ENCODE measurements at places on chromosomes 5 and 9. TPM values are rescaled to one million over a fixed set of nuclear protein-coding genes. Genes with fewer than 3 reads are reported as not detected.
A peak's percentile ranks its signal among the peaks of the same experiment; 100 is the strongest.

DNA sequence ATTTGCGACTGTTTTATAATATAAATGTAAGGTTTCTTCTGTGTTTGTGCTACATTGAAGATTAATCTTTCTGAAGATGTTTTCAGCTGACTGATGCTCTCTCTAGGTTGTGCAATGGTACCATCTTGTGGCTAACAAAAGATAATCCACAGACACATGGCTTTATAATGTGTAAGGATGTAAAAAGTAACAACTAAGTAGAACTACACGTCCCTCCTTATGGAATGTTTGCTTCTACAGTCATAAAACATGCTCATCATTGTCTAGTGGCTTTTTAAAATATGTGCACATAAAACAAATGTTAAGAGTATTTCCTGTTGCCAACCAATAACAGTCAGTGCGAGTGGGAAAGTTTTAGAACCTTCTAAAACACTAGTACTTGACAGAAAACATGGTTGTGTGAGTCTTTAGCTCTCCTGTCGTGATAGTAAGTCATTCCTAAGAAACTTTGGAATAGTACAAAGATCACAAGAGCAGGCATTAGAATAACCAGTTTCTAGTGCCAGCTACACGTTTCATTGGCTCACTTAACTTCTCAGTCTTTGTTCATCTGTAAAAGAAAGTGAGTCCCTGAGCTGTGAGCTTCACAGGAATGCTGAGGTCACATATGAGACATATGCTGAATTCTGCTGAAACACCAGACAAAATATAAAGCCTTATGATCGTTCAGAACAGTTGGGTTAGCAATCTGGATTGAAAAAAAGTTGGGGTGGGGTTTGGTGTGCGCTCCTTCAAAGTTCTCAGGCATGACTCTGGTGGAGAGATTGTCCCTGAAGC is 75.7 kb upstream of the GLIS3 start:
- DNase-seq, result no peak

Gene PCDHGA3
- 0.22 TPM for total RNA-seq

DNA sequence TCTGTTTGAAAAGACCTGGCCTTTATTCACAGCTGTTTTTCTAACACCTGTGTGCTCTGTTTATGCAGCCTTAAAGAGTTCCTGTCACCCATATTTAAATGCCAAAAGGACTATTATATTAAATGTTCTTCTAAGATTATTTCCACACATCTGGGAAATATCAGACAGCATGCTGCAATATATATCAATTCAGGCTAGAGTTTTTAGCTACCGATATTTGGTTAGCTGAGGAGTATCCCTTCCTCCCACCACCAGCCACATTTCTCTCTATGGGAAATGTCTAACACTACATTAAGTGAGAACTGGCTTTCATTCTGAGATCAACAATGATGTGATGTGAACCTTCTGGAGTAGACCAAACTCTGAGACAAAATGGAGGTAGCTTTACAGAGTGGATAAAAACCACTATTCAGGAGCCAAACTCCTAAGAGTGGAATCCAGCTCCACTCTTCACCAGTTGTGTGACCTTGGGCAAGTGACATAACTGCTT is 509.2 kb downstream of the ZNF608 start:
- DNase-seq, result no peak

- DNase-seq, result no peak
These were observed 104.5 kb downstream of the STK32A start for GRCh38 chr5:147339313-147339712.

DNA sequence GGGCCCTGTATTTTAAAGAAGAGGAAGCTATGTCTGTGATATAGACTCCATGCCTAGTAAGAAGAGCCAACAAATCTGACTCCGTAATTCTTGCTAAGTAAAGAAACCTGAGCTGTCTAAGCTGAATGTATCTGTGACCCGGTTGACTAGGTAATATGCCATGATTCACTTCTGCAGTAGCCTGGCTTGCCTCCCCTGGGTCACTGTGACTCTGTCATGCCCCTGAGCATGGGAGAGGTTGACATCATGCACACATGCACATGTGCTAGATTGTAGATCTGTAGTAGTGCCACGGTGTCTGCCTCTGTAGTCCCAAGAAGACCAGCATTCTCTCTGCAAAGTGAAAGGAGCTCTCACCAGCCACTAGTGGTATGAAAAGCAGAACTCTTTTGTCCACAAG is 9.1 kb downstream of the SLC22A5 start:
- no peak for DNase-seq

DNA sequence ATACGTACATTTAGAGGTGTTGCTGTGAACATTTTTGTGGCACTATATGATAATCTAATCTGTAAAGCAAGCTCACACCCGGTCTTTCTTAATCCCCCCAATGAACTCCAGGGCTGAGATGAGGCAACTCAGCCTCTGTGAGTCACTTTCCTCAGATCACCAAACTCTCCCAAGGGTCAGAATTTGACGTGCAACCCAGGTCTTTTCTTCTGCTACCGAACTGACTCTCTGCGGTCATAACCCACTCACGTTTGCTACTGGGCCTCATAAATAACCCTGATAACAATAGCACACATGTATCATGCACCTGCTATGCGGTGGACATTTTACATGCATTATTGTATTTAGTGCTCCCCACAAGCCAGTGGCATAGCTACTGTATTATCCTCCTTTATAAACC is 153.1 kb downstream of the DROSHA start:
- DNase-seq, result no peak

Gene TMEM171
- total RNA-seq, result 0.50 TPM

Gene LCN12
- total RNA-seq, result 2.6 TPM

Gene PCDHA9
- total RNA-seq, result not detected

DNA sequence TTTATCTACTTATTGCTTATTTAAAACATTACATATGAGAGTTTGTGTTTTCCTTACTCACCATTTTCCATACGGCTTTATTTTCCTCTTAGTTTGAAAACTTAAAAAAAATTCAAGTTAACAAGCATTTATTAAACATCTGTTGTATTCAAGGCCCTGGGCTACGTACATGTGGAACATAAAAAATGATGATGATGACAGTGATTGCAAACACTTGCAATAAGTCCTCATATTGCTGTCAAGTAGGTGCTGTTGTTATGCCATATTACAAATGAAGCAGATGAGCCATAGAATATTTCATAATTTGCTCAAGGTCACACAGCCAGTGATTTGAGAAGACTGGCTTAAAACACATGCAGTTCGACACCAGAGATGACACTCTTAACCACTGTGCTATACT is 180.6 kb downstream of the COMMD10 start:
- DNase-seq, result no peak

Gene MLLT3
- total RNA-seq, result 37.2 TPM

GRCh38 chr5:50595199-50595598 is 71.2 kb upstream of the PARP8 start:
- DNase-seq, result no peak

- DNase-seq, result no peak
These were observed 512.9 kb upstream of the KLF4 start for GRCh38 chr9:108002371-108002956.

Gene DMGDH
- 1.0 TPM for total RNA-seq

GRCh38 chr5:68325065-68325580 is 109.6 kb downstream of the PIK3R1 start:
- DNase-seq, result no peak

Gene FUT7
- 10.6 TPM for total RNA-seq

GRCh38 chr9:87954230-87954629 is 20.1 kb downstream of the CDK20 start:
- no peak for DNase-seq

DNA sequence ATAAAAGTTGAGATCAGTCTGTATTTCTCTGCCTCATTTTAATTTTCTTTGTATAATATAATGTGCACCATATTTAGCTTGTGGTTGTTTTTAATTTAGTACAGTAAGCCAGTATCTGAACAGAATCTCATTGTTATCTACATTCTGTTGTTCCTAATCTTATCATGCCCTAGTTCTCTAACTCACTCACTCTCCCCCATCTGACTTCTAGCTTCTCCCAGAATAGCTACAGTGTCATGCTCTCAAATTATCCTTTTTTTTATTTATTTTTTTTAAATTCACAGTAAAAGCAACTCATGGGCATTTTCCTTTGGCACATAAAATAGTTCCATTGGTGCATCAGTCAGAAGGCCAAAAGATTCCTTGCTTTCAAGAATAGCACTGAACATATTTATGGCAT is 156.6 kb downstream of the TRPM3 start:
- DNase-seq, result no peak

GRCh38 chr5:61467766-61468482 is 135.9 kb downstream of the ZSWIM6 start:
- DNase-seq, result no peak

DNA sequence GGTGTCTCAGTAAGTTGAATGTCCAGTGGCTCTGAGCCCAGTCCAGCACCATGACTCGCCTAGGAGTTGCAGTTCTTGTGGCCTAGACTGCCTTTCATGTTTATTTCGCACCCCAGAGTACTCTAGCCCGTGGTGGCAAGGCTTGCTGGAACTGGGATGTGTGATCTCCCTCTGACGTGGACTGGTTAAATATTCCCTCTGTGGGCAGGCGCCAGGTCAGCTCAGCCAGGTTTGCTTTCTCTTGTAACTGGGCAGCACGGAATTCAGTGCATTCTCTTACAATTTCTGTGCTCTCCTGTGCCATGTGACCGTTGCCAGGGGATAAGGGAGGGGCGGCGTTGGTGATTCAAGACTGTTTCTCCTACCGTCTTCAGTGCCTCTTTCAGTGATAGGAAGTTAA is 270.8 kb downstream of the KDM4C start:
- no peak for DNase-seq

- DNase-seq, result no peak
These were observed 17.0 kb upstream of the CYFIP2 start for GRCh38 chr5:157248821-157249470.

GRCh38 chr9:106964329-106964728 is 101.4 kb downstream of the ZNF462 start:
- DNase-seq, result no peak

- no peak for DNase-seq
These were observed 2.9 kb upstream of the NDST1 start for GRCh38 chr5:150505041-150505511.

DNA sequence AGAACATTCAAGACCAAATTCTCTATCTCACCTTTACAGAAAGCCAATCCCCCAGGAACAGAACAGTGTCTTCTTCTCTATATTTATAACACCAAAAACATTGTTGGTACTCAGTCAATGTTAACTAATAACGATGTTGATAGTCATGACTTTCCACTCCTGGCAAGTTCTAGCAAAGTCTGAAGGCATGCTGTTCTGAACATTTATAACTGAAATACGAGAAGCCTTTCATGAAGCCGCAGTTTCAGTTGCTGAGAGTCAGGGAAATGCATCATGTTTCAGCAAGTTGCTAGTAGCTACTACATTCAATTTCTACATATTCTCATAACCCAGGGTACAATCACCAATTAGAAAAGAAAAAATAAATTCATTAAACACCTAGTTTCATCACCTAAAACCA is 301.4 kb downstream of the PDE4D start:
- no peak for DNase-seq

- DNase-seq, result peak; percentile 61
These were observed 6.3 kb upstream of the MED7 start for GRCh38 chr5:157148734-157149615.

DNA sequence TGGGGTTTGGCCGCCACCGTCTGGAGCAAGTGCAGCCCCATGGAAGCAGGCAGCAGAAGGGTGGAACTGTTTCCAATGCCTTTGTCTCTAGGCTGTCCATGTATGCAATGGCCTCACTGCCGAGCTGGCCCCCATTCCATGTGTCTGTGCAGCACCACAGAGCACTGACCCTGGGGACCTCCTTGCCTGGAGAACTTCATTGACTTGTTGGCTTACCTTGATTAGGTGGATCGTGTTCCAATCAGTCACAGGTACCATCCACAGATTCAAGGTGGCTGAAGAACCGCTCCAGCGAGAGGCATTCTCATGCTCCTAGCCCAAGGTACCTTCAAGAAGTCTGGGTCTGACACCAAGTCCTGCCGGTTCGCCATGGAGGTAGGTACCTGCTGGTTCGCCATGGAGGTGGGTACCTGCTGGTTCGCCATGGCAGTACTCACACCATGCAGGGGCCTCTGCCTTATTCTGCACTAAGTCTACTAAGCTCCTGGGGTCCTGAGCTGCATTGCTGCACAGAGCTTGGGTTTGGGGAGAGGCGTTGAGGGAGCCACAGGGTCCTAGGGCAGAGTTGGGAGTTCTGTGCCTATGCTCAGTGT is 358.3 kb upstream of the IRX1 start:
- DNase-seq, result no peak

- no peak for DNase-seq
These were observed 185.8 kb upstream of the NREP start for GRCh38 chr5:111942661-111943401.

DNA sequence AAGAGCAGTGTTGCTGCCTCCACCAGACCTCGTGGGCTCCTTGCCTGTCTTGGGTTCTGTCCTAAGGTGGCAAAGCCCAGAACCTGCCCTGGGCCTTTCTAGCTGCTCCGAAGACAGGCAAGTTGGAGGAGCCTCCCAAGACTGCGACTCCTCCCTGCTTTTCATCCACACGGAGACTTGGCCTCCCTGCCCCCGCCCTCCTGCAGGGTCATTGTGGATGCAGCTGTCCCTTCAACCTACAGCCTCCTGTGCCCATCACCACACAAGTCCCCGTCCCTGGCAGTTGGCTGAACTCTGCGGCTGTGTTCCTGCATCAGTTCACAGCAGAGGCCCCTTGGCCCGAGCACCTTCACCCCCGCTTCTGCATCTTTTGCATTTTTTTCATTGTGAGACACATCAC is 59.2 kb downstream of the WNK2 start:
- DNase-seq, result no peak

Gene THBS4
- total RNA-seq, result 0.21 TPM

DNA sequence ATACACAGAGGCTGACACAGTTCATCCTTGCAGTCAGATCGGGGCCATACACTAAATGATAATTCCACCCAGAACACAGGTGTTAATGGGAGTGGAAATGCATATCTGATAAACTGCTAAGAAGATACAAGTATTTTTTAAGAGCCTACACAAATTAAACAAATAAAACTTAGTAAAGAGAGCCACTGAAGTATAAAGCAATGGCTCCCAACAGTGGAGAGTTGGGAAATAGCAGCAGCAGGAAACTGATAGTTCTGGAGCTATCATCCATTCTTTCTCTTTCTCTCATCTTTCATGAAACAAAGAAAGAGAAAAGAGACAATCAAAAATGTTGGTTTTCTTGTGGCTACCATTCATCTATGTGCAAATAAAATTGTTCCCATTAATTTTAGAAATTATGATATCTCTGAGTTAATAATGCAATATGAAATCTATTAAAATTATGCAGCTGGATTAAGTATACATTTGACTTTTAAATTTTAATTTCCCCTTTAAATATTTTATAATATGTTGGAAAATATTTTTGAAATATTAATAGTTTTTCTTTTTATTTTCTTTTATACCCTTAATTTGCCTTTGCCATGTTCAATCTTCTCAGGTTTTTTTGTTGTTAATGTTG is 120.8 kb downstream of the EMB start:
- no peak for DNase-seq

Gene GNAQ
- 68.1 TPM for total RNA-seq

Gene CARTPT
- total RNA-seq, result not detected

GRCh38 chr5:93058309-93058708 is 522.7 kb downstream of the NR2F1-AS1 start:
- DNase-seq, result no peak

Gene ALDH1B1
- total RNA-seq, result 1.7 TPM

DNA sequence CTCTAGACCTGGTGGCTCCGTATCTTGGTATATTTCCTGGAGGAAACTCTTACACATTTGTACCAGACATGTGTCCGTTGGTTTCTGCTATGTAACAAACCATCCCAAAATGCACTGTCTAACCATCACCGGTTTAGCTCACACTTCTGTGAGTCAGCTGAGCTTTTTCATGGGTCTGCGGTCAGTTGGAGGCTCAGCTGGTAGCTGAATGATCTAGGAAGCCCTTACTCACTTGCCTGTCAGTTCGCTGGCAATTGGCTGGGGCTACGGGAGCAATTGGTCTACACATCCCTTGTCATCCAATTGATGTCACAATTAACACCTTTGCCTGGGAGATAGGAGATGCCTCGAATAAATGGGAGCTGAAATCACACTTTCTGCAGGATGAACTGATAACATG is 11.6 kb upstream of the WHRN start:
- no peak for DNase-seq

Data from T-helper 17 cell (primary cell).